ENCODE measurements at places on chromosomes 6 and 20. TPM values are rescaled to one million over a fixed set of nuclear protein-coding genes. Genes with fewer than 3 reads are reported as not detected.

Gene SYCP2L
- 0.49 TPM for polyA plus RNA-seq

Gene SRMS
- 0.06 TPM for polyA plus RNA-seq

Gene MAP3K5
- polyA plus RNA-seq = 7.5 TPM

Gene WFDC10B
- polyA plus RNA-seq = 2.0 TPM

Gene GMEB2
- polyA plus RNA-seq = 11.6 TPM

DNA sequence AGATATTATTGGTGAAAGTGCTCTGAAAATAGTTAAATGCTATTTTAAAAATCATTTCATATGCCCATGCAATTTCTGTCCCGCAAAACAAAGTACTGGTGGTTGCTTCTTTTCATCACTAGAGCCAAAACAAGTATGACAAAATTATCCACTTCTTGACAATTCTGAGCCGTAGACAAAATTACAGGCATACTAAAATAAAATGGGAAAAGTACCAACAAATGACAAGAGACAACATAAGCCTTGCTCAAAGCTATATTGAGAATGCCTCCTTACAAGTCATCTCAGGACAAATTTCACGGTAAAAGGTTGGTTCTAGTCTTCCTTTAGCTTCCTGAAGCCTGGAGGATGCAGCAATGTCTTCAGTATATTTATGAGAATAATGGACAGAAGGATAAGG is 28.9 kb downstream of the NDRG3 start:
- DNase-seq = no peak

DNA sequence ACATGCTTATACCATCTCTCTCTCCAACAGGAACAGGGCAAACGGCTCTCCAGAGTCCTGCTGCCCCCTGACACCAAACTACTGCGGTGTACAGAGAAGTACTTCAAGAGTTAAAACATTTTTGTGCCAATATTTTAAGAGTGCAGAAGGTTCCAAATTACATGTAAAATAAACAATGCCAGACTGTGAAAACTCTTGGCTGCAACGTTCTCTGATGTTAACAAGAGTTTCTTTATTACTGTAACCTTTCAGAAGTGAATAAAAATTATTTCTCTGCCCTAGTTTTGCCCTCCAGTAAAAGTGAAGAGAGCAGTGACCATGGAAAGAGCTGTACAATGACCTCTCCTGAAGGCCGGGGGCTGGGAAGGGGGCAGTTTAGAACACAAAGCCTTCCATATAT is 41.4 kb upstream of the FAM83C start:
- DNase-seq = peak; percentile 27

GRCh38 chr6:159460476-159460875 is 232.6 kb downstream of the SOD2 start:
- no peak for DNase-seq

DNA sequence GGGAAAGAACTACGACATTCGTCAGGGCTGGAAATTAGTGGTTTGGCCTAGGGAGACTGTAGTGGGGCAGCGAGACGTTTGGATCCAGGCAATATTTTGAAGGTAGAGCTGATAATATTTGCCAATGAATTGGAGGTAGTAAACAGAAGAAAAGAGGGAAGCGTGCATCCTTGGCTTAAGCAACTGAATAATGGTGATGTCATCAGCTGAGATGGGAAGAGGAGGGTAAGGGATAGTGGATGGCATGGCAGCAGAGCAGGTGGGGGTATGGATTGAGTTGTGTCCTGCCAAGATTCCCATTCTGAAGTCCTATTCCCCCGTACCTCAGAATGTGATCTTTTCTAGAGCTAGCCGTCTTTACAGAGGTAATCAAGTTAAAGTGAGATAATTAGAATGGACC is 119.2 kb downstream of the PDE7B start:
- no peak for DNase-seq

GRCh38 chr6:20173833-20174792 is 38.2 kb downstream of the MBOAT1 start:
- DNase-seq = no peak

GRCh38 chr6:34218691-34219090 is 18.0 kb upstream of the HMGA1 start:
- DNase-seq = no peak

GRCh38 chr20:33840759-33841435 is 29.7 kb downstream of the CHMP4B start:
- peak; percentile 29 for DNase-seq

DNA sequence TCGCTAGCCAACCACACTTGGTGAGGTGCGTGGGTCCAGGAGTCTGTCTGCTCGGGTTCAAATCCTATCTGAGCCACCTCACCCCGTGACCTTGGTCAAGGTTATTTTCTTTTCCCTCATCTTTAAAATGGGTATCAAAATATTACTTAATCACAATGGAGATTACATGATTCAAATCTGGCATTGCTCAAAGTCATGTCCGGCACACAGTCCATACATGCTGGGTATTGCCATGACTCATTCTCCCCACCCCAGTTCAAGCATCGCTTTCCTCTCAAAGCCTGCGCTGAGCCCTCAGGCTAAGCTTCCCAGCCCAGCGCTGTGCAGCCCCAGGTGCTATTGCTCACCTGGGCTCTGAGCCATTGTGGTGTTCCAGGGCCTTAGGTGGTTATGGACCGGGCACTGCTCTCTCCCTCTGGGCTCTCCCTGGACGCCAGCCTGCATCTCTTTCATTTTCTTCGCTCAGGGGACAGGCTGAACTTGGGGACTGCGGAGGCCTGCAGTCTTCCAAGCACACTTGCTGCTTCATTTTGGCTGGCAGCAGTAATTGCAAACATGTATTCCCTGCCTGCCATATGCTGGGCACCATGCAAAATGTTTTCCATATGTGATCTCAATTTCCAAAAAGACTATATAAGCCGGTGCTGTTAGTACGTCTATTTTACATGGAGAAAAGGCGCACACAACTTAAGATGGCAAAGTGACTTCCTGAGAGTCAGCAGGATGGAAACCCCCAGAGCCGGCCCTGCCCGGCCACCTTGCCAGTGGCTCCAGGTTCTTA is 27.3 kb downstream of the WRNIP1 start:
- no peak for DNase-seq

DNA sequence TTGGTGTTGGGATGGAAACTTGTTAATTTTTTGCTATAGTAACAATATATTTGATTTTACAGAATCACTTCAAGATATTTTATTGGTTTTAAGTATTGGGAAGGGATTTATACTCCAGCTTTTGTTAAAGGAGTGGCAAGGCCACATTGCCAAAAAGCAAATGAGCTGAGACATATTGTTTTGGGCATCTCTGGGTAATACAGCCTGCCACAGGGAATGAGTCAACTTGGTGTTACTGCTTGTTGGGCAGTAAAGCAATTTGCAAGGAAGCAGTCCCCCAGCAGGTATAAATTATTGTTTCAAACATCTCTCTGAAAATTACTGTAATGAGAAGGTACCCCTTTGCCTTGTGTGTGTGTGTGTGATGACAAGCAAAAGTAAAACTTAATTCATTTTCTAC is 868.3 kb upstream of the FLRT3 start:
- no peak for DNase-seq

Data from lung (tissue), 17 donors.